ENCODE measurements at places on chromosomes 11 and 22.

- no peak for DNase-seq
Observed at GRCh38 chr11:8090756-8091155, 9.7 kb downstream of the TUB start.

- DNase-seq: peak; percentile 34
Observed at GRCh38 chr22:43346521-43346929, 3.4 kb upstream of the SCUBE1 start.

- DNase-seq: no peak
Observed at GRCh38 chr11:45922425-45923082, at the start of gene LARGE2. LARGE2 (plus strand) TSS chr11:45922656; CDS start chr11:45922883, 227 bp downstream.

DNA sequence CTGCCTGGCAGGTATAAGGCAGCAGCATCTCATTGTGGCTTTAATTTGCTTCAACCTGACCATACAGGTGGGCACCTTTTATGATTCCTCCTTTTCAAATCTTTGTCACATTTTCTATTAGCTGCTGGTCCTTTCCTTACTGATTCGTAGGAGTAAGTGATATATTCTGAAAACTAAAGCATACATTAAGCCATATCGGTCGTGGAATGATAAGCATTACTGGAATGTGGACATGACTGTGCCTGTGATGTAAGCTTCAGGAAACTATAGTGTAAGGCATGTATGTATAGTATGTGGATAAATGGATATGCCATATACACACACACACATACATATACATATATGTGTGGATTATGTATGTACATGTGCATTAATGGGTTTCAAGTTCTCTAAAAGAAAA, 20.8 kb downstream of the YPEL1 start:
- DNase-seq: no peak

GRCh38 chr11:82790723-82791484, 57.2 kb upstream of the FAM181B start:
- no peak for DNase-seq

- peak; percentile 86 for DNase-seq
Observed at GRCh38 chr11:34916015-34916842, at the start of the genes APIP and PDHX. APIP (minus strand) TSS chr11:34916379; CDS start chr11:34916284, 95 bp downstream. PDHX (plus strand) TSS chr11:34916618; CDS start chr11:34916656, 38 bp downstream.

DNA sequence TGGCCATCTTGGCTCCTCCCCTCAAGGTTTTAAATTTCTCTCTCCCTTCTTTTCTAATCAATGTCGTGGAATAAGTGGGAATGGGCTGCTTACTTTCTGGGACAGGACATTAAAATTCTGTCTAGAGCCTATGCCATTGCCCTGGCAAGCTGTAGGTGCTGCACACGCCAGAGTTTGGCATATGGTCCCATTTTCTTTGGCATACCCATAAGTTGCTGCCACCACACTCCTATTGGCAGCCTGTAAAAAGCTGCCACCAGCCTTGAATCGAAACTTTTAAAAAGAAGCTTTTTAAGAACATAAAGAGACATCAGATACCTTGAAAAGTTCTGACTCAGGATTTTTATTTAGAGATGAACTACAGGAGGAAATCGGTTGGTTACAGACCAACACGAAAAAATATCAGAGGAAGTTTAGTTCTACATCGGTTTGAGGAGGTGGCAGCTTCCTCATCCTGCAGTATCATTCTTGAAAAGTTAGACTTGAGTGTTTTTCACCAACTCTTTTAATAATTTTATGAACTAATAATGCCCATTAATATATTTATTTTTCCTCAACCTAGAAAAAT, 517.8 kb upstream of the ANO5 start:
- no peak for DNase-seq

DNA sequence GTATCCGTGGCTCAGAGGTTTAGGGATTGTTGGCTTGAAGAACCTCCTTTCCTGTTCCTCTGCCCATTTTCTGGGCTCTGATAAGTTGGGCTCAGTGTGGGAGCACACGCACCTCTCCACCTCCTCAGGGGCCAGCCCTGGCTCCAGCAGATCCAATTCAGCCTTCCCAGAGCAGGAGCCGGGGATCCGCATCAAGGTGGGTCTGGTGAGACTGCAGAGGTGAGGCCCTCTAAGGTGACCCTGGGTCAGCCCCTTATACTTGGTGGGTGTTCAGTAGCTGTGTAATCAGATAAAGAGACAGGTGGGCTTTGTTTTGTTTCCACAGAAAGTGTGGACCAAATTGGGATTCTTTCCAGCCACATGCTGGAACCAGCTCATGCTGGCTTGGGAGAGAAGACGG, 1466.0 kb downstream of the TBC1D22A start:
- no peak for DNase-seq

DNA sequence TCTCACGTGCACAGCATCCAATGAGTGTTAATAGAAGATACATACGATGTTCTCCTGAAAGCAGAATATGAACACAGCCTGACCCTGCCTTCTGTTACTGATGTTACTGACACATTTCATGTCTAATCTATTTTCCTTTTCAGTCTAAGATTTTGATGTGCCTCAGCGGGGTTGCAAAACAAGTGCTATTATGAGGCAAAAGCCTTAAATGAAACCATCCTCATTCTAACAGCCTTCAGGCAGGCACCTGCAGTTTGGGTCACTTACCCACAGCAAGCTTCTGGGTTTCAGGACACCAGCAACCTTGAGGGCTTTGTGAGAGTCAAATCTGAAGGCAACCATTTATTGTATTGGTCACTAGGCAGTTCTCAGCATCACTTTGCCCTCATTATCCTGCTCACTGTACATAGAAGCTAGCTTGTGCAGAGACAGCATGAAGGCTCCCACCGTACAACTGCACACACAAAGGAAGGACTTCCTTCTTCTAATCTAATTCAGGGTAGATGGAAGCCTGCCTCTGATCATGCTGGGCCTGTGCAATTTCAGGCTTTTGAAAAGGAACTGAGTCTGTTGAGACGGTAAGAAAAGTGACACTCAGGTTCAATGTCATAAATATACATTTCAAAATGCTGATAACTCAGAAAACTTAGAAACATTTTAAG, 183.2 kb upstream of the PITPNB start:
- no peak for DNase-seq

DNA sequence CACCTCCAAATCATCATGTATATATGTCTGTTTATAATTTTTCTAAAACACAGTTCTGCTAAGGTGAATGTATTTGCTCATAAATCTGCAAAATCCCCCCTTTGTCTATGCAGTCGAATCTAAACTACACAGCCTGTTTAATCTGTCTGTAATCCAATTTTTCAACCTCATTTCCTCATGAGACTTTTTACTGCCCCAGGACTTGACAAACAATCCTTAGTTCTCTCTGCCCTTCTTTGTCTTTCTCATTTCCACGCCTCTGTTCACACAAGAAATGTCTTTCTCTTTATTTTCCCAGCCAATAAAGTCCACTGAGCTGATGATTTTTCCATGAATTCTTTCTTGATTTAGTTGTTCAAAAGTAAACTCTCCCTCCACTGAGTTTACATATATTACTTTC, 1154.3 kb downstream of the FAM181B start:
- no peak for DNase-seq

GRCh38 chr11:114678125-114679036, at the start of gene NXPE2:
NXPE2 (plus strand) TSS chr11:114678527; CDS start chr11:114678576, 49 bp downstream.
- no peak for DNase-seq
